ENCODE measurements at places on chromosomes 3 and 15.

- DNase-seq = no peak
Measured at GRCh38 chr15:77020348-77021087, 25.6 kb downstream of the PSTPIP1 start.

- DNase-seq = no peak
Measured at GRCh38 chr15:69128667-69129311, 31.6 kb upstream of the GLCE start.

- no peak for DNase-seq
Measured at GRCh38 chr3:188832961-188833721, 338.6 kb upstream of the TPRG1 start.

- no peak for DNase-seq
Measured at GRCh38 chr3:122052968-122053367, 2.2 kb upstream of the CD86 start.

Data from effector CD4-positive, alpha-beta T cell (primary cell).